ENCODE measurements at places on chromosomes 7 and 10.

DNA sequence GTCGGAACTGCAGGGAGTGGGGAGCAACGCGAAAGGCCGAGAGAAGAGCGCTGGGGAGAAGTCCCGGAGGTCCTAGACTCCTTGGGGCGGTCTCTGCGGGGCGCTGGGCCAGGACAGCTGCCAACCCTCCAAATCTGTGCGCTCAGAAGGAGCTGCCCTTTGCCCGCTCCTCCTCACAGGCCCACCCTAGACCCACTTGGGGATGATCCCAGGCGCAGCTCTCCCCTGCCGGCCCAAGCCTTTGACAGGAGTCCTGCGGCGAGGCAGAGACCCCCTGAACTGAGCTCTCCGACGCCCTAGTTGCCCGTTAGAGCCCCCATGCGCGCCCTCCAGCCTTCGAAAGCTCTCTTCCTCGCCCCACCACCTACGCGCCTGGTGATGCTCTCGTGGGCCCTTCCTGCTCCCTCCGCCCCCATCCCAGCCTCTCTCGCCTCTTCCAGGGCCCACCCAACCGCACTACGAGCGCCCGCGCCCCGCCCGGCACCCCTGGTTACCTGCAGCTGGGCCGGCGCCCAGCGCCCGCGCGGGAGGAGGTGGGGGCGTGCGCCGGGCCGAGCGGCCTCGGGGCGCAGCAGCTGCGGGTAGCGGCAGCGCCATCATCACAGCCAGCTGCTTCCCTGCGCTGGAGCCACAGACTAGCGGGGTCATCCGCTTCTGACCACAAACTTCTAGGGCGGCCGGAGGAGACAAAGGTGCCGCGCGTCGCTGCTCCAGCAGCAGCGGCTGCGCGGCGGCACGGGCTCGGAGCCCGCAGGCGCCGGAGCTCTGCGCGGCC lies 353.4 kb downstream of the DNAJB6 start:
- no peak for DNase-seq

DNA sequence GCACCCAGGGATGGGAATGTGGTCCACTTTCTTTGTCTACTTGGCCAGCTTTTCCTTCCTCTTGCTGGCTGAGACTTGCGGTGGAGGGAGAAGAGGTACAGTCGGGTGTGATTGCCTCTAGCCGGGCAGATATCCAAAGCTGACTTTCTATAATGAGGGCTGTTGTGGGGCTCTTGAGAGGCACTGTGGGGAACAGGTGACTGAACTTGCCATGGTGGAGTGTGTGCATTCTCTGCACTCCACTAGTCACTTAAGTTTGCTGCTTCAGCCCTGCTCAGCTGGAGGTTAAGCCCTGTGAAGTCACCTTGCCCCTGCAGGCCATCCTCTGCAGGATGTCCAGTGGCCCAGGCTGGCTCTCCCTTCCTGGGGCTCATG lies 116.6 kb downstream of the AOAH start:
- no peak for DNase-seq

GRCh38 chr10:76626386-76626785 lies 1011.2 kb downstream of the KCNMA1 start:
- no peak for DNase-seq

GRCh38 chr10:2130705-2131305 lies 393.5 kb upstream of the ADARB2 start:
- no peak for DNase-seq

DNA sequence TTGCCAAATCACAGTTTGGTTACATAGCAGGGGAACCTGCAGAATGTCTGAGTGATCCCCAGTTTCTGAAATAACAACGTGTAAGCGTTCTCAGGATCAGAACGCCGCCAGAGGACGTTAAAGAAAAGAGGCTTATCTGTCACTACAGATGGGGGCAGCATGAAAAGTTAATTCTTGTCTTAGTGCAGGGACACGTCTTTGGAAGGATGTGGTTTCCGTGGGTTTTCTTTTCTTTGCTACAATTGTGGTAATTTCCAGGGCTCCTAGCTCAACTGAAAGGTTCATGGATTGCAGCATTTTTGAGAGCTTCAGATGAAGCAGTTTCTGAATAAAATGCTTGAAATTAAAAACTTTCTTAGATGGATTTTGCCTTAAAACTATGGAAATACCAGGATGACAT lies 106.6 kb downstream of the PRKCQ start:
- DNase-seq = peak; percentile 37

DNA sequence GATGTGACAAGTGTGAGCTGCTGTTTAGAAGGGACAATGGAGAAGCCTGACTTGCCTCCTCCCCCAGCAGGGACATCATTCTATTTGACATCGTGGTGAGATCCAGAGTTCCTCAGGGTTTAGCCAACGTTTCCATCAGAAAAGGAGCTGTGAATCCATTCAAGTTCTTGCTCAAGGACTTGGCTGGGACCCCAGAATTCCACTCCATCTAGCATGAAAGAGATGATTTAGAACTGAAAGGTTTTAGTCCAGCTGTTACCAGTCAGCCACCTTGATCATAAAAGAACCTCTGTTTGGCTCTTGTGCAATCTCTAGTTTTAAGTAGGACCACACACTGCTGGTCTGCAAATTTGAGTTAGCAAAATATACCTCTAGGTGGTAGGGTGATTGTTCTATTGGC lies 337.6 kb downstream of the FRMD4A start:
- no peak for DNase-seq

DNA sequence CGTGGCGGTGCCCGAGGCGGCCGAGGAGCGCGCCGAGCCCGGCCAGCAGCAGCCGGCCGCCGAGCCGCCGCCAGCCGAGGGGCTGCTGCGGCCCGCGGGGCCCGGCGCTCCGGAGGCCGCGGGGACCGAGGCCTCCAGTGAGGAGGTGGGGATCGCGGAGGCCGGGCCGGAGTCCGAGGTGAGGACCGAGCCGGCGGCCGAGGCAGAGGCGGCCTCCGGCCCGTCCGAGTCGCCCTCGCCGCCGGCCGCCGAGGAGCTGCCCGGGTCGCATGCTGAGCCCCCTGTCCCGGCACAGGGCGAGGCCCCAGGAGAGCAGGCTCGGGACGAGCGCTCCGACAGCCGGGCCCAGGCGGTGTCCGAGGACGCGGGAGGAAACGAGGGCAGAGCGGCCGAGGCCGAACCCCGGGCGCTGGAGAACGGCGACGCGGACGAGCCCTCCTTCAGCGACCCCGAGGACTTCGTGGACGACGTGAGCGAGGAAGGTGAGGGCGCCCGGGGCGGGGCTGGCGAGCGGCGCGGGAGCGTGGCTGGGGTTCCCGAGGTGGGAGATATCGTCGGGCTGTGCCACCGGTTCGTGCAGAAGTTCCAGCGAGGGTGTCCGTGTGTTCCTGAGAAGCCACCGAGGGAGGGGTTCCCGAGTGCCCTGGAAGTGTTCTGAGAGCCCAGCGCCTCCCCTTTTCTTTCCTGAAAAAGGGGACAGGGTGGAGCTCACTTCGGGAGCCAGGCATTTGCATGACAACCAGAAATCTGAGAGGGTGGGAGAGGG lies 495 bp downstream of the EIF3B start:
- no peak for DNase-seq

DNA sequence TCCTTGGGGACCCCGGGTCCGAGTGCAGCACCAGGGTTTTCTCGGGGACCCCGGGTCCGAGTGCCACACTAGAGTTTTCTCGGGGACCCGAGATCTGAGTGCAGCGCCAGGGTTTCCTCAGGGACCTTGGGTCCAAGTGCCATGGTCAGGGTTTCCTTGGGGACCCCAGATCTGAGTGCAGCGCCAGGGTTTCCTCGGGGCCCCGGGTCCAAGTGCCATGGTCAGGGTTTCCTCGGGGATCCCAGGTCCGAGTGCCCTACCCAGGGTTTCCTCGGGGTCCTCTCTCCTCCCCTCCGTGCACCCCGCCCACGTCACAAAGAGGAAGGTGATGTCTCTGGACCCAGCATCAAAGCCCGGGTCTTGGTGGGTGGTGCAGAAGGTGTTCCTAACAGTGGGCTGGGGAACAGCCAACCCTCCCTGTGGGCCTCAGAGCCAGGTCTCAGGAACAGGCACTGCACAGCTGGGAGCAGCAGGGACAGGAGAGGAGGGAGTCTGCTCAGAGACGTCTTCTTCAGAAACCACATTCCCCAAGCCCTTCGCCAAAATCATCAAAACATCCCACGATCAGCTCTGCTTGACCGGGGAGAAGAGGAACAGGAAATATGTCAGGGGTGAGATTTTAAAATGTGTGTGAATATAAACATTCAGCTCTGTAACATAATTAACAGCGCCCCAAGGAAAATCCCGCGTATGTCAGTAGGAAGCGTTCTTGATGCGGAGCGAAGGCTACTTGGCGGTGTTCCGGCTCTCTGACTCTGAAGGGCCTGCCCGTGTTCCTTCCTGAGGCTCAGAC lies 540.7 kb downstream of the DNAJB6 start:
- DNase-seq = no peak

GRCh38 chr7:539731-540411 lies 20.2 kb upstream of the PDGFA start:
- DNase-seq = no peak

GRCh38 chr10:51638737-51639136 lies 60.7 kb downstream of the CSTF2T start:
- no peak for DNase-seq

GRCh38 chr10:127883516-127883915 lies 9.2 kb downstream of the CLRN3 start:
- DNase-seq = no peak

GRCh38 chr10:35674843-35675242 lies 32.7 kb upstream of the FZD8 start:
- DNase-seq = no peak

DNA sequence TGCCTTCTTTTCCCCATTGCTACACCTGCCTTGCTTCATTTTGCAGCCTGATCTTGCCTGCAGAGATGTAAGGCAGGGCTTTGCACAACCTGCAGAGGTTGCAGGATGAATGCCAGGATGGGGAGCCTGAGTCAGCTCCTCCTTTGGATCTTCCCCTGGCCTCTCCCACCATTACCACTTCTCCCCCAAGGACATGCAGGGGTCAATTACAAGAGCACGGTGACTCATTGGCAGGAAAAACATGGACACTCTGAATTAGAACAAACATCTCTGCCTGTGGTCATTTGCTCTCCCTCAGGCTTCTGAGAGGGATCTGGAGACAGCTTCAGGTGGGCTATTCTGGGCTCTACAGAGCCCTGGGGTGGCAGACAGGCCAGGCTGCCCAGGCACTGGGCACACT lies 89.2 kb downstream of the HERPUD2 start:
- no peak for DNase-seq

DNA sequence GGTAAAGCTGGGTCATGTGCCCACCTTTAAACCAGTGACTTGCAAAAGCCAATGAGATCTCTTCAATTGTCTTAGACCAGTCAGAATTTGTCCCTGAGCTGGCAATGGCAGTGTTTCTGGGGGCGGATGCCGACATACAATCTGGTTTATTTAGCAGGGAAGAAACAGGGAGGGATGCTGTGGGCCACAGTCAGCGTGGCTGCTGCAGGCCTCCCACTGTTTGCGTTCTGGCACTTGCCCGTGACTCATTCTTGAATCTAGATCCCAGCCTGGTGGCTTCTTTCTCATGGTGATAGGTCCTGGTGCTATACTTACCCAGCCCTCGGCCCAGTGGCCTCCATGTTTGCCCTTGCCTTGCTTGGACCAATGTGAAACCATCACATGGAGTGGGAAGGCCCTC lies 3.1 kb upstream of the CPA1 start:
- DNase-seq = no peak

DNA sequence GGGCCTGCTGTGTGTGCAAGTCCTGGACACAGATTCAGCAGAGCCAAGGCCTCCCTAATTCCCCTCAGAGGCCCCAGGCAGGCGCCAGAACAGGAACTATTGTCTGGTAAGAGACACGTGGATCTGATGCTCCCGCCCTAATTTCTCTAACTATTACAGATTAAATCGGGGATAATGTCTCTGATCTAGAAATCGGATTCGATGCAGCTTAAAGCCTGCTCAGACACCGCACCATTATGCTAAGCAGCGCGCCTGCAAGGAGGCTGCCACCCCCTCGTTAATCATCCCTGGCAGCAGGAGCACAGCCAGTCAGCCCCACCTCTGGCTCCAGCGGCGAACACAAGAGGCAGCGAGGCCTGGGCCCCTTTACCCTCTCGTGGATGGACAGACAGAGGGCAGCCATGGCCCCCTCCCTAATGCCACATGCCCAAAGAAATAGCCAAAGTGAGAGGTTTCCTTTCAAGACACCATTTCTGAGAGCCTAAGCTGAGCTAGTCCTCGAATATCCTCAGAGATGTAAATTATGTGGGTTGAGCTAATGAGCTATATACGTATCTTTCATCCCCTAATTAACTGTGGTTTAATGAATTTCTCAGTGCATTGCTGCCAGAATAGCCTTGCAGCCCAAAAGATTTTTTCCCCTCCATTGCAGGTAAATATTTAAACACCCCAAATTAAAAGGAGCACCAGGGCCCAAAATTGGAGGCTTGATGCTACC lies 122.1 kb downstream of the GRID1 start:
- DNase-seq = no peak

GRCh38 chr10:122590153-122590552 lies 29.6 kb downstream of the DMBT1 start:
- no peak for DNase-seq

- DNase-seq = no peak
These were observed 25.4 kb downstream of the TMEM273 start for GRCh38 chr10:49162761-49163310.

DNA sequence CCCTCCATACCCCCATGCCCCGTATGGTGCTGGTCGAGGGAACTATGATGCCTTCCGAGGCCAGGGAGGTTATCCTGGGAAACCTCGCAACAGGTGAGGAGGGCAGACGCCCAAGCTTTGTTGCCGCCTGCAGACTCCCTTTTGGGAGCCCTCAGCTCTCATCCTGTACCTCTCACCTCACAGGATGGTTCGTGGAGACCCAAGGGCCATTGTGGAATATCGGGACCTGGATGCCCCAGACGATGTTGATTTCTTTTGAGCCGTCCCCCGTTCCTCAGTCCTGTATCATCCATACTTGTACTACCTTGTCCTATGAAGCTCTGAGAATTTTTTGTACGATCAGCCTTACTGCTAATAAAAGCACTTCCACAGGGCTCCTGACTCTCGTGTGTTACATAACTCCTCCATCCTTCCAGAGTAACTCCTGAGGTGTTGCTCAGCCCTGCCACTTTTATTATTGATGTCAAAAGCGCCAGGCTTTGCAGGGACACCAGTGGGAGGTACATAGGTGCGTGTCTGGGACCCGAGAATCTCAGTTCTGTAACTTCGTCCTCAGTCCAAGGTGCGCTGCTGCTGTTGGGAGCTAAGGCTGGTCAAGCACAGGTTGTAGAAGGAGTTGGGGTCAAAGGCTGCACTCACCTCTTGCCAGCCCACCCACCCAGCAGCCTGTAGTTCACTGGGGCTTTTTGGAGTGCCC lies 1.1 kb downstream of the UFSP1 start:
- DNase-seq = no peak

GRCh38 chr10:73589563-73590126 lies 1.5 kb downstream of the USP54 start:
- DNase-seq = no peak

GRCh38 chr10:17003651-17004286 lies 125.8 kb downstream of the CUBN start:
- DNase-seq = no peak

Data from activated gamma-delta T cell treated with anti-CD3 and anti-CD28 coated beads, Interleukin-2, amount 50 U/mL, for 16 hours (primary cell).